Inflammatory macrophage treated with lipopolysaccharide for 1 hour (primary cell): ENCODE measurements at places on chromosomes 12 and 14.
A peak's percentile ranks its signal among the peaks of the same experiment; 100 is the strongest.

GRCh38 chr12:120015313-120015712 lies 26.3 kb downstream of the BICDL1 start:
- no peak for DNase-seq

DNA sequence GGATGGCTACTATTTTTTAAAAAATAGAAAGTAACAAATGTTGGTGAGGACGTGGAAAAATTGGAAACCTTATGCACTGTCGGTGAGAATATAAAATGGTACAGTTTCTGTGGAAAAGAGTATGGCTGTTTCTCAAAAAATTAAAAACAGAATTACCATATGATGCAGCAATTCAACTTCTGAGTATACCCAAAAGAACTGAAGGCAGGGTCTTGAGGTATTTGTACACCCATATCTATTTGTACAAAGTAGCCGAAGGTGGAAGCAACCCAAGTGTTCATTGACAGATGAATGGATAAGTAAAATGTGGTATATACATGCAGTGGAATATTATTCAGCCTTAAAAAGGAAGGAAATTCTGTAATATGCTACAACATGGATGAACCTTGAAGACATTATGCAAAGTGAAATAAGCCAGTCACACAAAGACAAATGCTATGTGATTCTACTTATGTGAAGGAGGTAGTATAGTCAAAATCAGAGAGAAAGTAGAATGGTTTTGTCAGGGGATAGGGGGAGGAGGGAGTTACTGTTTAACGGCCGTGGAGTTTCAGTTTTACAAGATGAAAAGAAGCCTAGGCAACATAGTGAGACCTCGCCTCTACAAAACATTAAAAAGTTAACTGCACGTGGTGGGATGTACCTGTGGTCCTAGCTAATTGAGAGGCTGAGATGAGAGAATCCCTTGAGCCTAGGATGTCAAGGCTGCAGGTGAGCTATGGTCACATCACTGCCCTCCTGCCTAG lies 38.4 kb upstream of the CCT2 start:
- no peak for DNase-seq

GRCh38 chr12:28507033-28507432 lies 316.8 kb downstream of the CCDC91 start:
- DNase-seq, result no peak

GRCh38 chr12:22416801-22417200 lies 82.3 kb upstream of the ST8SIA1 start:
- DNase-seq, result no peak

DNA sequence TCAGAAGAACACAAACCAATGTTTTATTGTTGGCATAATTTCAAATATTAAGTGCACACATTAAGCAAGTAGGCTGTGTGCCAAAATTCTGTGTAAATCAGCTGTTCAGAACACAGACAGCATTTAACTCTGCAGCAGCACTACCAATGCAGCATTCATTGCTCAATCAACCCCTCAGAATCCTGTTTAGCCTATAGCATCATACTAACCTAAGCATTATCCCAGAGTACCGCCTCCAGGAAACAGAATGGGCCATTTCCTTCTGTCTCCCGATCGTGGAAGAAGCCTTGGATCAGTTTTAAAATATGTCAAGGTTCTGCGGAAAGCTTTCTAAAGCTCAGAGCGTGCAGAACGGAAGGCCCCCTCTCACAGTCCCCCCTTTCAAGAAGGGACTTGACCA lies 3.3 kb downstream of the IL26 start:
- DNase-seq, result no peak

DNA sequence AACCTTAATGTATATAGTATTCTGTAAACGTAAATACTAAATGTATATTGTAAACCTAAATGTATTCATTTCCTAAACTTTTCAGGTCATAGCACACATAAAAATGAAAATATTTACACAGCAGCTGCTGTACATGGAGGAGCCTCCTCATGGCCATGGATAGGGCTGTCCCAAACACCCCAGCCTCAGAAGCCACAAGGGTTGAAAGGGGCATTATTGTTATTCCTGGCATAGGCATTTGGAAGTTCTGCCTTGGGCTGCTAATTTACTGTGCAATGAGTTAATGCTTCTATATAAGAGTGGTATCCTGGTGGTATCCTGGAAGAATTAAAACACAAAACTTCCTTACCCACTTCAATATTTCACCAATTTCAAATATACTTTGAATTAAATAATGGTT lies 159.4 kb downstream of the SLC5A8 start:
- DNase-seq, result no peak

GRCh38 chr14:49463146-49463545 lies 123.0 kb downstream of the RPS29 start:
- DNase-seq, result no peak

GRCh38 chr12:117277875-117278274 lies 83.6 kb downstream of the NOS1 start:
- DNase-seq, result no peak

- DNase-seq, result no peak
These were observed 47.1 kb downstream of the GIT2 start for GRCh38 chr12:109949089-109949488.

DNA sequence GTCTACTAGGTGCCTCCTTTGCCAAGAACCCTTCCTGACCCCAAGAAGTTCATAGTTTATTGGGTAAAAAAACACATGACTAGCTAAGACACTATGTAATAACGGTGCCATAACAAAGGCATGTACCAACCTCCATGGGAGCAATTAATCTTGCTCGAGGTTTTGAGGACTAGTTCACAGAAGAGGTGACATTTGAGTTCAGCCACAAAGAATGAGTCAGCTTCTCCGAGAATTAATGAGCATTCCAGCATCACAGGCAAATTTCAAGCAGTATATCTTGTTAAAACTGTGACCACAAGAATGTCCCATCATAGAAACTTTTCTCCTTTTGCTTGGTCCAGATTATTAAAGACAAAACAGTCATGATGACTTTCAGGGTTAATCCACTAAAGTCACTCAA lies 113.0 kb upstream of the RAP1B start:
- DNase-seq, result no peak

GRCh38 chr14:28983279-28983678 lies 216.7 kb downstream of the FOXG1 start:
- no peak for DNase-seq

DNA sequence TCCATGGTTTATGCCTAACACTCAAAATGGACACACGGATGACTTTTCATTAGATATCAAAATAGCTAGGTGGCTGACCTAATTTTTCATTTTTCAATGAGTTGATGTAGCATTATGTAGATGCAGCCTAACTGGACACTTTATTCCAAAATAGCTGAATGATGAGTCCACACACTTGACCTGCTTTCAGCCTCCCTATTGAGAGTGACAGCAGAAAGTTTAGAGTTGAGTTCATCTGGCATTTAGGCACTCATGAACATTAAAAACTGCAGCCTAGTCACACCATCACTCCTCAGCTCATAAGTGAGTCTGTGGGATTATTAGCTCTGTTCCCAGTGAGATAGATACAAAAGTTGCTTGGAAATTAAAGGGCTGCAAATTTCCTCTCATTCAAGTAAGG lies 307.3 kb upstream of the PRKD1 start:
- no peak for DNase-seq

DNA sequence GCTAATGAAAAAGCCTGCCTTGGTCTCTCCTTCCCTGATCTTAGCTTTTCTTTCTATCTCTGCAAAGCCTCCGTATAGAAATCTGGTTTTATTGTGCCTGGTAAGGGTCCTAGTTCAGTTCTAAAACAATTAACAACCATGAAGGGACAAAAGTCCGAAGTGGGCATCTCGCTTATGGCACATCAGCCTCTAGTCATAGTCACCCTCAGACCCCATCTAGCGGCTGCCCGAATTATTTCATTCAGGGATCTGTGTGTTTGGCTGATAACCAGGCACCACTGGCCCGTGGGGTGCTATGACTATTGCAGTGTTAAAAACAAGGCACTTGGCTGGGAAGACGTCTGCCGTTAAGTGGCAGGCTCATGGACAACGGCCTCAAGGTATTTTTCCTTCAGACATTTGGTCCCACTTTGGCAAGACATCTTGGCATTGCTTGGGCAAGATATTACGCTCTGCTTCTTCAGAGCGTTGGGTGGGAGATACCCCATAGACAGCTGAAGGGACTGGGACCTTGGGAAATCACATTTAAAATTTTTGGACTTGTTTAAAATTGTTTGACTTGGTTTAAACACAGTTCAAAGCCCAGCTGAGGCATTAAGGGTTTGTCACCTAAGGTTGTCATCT lies 87.1 kb downstream of the SINHCAF start:
- peak; percentile 62 for DNase-seq

GRCh38 chr12:92899386-92900001 lies 29.6 kb downstream of the EEA1 start:
- peak; percentile 37 for DNase-seq

DNA sequence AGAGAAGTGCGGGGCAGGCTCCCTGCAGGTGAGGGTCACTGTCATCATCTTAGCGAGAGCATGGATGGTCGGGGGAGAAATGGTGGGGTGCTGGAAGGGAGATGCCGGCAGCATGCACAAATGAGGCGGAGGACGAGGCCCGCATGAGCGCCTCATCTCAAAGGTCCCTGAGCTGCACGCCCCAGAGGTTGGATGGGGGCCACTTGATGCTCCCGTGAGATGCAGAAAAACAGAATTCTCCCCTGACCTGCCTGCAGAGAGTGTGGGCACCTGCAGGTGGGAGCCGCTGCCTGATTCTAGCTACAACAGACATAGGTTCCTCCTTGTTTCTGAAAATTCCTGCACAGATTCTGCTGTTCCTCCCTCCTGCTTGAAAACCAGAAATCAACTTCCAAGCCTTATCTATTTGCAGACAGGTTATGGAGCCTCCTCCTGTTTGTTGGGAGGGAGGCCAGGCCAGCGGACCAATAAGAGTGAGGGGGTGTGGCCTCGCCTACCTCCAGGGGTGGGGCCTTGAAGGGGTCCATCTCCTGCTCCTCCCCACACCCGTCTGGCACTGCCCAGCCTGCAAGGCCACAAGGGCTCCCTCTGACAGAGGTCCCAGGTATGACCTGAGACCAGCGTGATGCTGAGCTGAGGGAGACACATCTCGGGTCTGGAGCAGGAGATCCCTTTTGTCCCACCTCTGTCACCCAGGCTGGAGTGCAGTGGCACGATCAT lies 67.2 kb downstream of the KDM2B start:
- no peak for DNase-seq

DNA sequence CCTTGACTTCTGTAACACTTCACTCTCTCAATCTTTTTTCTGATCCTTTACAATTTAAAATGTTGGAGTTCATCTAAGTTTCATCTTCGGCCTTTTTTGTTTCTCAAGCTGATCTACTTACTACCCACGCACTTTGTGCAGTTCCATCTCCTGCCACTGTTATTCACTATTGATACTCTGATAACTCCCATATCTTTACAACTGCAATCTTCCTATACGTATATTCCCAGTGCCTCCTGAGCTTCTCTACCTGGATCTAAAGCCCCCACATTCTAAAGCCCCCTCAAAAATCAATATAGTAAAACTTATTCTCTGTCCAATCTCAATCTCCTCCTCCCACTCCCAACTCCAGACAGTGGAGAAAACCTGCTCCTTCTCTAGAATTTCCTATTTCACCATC lies 5.9 kb downstream of the ATG2B start:
- DNase-seq, result no peak

DNA sequence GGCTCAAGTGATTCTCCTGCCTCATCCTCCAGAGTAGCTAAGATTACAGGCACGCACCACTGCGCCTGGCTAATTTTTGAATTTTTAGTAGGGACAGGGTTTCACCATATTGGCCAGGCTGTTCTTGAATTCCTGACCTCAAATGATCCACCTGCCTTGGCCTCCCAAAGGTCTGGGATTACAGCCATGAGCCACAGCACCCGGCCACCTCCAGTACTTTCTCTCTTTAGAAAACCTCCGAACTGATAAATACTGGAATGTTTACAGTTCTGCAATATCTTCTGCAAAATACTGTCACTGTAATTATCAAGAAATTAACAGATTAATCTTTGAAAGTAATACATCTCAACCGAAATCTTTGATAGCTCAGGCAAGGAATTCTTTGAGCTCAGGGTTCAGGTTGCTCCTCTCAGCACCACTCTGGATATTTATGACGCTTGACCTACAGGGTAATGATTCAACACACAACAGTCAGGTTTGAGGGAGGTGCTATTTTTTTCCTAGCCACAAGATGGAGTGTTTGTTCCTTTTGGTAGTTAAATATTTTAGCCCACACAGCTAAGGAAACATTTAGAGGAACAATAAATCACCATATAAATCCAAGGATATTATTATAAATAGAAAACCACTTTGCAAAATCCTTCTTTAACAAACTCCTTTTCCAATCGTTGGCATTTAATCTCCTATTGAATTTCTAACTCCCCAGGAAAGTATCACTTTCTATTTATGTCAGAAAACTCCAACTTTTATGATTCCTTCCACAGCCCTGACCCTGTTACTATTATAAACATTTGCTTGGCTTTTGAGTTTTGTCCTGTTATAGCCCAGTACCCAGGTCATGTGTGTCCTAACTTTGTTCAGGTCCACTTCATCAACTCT lies 48.6 kb upstream of the GTF2A1 start:
- peak; percentile 63 for DNase-seq
